ENCODE measurements at places on chromosomes 1 and 21.

DNA sequence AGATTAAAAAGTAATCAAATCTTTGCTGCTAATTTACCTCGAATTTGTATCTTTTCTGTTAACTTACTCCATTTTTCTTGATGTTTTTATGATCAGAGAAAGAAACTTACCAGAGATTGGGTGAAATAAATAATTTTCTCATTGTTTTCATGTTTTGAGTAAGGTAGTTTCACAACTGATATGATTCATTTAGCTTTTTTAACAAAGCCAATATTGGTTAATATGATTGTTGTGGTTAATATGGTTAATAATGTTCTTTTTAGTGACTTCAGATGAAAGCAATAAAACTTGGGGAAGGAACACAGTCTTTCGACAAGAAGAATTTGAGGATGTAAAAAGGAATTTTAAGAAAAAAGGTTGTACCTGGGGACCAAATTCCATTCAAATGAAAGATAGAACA lies 48.1 kb downstream of the MAP3K21 start:
- DNase-seq: no peak

GRCh38 chr21:25737421-25737820 lies 2.6 kb downstream of the GABPA start:
- DNase-seq: no peak

GRCh38 chr1:10679496-10680220 lies 116.8 kb downstream of the CASZ1 start:
- no peak for DNase-seq

DNA sequence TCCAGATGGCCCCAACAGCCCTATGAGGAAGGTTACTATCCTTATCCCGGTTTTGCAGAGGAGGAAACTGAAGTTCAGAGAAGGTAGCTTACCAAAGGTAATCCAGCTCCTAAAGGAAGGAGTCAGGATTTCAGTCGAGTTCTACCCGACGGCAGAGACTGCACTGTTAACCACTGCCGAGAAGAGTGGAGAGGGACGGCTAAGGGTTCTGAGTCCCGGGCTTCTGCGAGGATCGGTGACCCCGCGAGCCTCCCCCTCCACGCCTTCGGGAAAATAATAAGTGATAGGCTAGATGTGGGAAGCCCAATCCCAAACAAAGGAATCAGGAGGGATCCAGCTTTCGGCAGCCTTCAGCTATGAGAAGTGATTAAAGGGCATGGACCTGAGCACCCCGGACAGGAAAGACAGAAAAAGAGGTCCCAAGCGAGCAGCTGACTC lies 587 bp downstream of the TMEM53 start:
- no peak for DNase-seq

- DNase-seq: no peak
Measured at GRCh38 chr1:113858418-113858817, 13.1 kb downstream of the PTPN22 start.

- DNase-seq: no peak
Measured at GRCh38 chr21:41481191-41481590, 26.8 kb downstream of the TMPRSS2 start.

DNA sequence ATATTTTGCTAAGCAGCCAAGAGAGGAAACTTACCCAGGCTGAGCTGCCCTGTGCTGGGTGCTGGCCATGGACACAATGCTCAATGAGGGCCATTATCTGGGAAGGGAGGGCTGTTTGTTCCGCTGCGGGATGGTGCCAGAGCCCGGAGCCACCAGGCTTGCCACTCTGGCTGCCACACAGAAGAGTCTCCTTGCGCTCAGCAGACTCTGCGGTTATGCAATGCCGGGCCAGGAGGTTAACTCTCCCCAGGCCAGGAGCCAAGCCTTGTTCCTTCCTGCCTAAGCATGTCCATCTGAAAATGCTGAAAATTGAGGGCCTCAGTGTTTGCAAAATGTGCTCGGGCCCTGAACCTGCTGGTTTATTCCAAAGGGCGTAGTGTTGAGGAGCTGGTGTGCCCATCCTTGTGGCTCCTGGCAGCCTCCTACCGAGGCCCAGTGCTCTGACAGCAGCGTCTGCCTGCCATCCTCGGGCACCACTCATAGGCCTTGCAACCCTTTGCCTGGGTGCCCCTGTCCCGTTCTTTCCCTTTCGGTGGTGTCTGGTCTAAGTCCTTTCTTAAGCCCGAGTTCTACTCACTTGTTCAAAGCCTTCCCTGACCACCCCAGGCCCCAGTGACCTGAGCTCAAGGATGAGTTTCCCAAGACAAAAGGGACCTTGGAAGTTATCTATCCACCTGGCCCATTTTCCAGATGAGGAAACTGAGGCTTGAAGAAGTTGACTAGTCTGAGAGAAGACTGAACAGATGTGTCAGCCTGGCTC lies 133.8 kb upstream of the EDN2 start:
- DNase-seq: peak; percentile 92

All from dorsolateral prefrontal cortex (tissue), 122 donors.